EH (cell line): ENCODE measurements at places on chromosomes 6 and 20.

DNA sequence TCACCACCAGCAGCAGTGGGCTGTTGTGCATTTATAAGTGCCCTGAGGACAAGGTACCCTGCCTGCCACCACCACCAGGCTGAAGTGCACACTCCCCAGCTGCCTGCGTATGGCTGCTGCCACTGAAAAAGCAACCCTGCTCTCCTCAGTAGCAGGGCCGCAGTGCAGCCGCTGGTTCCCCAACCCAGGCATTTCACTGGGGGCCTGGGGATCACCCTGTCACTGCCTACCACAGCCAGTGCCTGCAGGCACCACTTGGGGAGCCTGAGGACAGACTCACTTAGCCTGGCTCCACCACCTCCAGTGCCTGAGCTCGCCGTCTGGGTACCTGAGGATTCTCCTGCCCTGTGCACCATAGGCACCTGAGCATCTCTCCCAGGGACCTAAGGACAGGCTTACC, 215.6 kb downstream of the PACRG start:
- DNase-seq: no peak

GRCh38 chr6:89081129-89081422, 525 bp downstream of the PNRC1 start:
- DNase-seq: no peak

DNA sequence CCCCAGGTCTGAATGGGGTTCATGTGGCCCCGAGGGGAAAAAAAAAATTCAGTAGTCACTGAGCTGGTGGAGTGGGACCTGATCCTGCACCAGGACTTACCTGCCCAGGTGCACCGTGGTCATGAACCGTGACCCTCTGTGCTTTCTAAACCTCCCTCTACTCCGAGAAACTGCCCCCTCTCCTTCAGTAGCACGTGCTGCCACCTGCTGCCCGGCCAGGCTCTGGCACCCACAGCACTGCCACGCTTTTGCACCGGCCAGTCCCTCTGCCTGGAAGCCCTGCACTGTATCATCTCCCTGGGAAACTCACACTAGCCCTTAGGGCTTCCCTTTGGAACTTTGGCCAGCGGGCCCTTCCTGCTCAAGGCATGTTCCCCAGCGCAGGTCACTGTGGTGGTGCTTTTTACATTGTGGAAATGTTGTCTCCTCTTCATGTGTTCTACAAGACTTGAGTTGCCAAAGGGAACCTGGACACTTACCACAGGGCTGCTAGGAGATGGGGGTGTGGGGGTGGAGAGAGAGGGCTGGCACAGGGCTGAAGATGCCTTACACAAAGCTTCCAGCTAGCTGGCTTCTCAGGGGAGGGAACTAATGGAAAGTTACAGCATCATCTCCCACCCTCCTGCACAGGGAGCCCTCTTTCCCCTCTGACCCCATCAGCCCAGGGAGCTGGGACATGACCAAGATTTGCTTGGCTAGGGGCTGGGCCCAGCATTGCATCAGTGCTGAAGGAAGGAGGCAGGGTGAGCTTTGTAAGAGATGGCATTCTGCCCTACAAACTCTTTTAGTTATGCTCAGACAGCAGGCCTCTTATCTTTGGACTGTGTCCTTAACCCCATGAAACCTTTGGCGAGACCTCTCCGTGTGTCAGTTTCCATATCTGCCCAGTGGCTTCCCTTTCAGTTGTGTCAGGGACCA, 2.5 kb upstream of the PTPRT start:
- peak; percentile 8 for DNase-seq

- DNase-seq: no peak
Observed at GRCh38 chr6:110493253-110493800, 16.9 kb upstream of the SLC22A16 start.

- no peak for DNase-seq
Observed at GRCh38 chr6:11275598-11275997, 43.1 kb upstream of the NEDD9 start.

- DNase-seq: no peak
Observed at GRCh38 chr6:134564705-134565104, 246.8 kb upstream of the SGK1 start.

- no peak for DNase-seq
Observed at GRCh38 chr20:1299522-1299921, 29.4 kb downstream of the SDCBP2 start.

- no peak for DNase-seq
Observed at GRCh38 chr20:63703976-63704748, 3.6 kb downstream of the ARFRP1 start.

DNA sequence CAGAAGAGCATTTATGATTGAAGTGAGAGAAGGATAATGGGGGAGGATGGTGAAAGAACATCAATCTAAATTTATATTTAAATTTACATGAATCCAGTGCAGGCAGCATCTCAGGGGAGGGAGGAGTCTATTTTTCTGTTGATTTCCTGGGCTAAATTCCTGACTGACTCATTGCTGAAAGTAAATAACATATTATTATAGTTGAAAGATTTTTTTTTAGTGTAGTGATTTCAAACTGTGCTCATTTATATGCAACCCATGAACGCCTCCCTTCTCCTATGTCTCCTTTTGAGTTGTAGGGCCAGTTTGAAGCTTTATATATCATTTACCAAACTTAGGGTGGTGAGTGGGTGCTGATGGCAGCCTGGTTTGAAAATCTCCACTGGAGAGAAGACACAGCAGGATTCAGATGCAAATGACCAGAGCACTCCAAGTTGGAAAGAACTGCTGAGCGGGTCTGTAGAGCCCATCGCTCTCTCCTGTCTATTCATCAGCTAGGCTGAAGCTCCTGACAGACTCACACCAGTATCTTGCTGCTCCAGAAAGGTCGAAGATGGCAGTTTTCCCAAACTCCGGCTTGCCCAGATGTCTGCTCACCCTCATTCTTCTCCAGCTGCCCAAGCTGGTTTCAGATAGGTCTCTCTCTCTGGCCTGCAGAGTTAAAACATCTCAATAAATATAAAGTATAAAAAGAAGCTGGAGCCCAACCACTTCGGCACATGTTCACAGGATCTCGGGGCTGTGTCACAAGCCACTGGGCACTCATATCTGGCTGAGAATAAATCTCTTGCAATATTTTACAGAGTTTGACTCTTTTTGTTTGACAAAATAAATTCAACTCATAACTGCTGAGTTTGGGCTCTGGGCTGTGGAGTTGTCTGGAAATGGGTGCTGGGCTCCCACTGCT, 18.3 kb downstream of the BTN2A1 start:
- peak; percentile 48 for DNase-seq

- peak; percentile 84 for DNase-seq
Observed at GRCh38 chr6:45718871-45719270, 296.8 kb downstream of the CLIC5 start.

DNA sequence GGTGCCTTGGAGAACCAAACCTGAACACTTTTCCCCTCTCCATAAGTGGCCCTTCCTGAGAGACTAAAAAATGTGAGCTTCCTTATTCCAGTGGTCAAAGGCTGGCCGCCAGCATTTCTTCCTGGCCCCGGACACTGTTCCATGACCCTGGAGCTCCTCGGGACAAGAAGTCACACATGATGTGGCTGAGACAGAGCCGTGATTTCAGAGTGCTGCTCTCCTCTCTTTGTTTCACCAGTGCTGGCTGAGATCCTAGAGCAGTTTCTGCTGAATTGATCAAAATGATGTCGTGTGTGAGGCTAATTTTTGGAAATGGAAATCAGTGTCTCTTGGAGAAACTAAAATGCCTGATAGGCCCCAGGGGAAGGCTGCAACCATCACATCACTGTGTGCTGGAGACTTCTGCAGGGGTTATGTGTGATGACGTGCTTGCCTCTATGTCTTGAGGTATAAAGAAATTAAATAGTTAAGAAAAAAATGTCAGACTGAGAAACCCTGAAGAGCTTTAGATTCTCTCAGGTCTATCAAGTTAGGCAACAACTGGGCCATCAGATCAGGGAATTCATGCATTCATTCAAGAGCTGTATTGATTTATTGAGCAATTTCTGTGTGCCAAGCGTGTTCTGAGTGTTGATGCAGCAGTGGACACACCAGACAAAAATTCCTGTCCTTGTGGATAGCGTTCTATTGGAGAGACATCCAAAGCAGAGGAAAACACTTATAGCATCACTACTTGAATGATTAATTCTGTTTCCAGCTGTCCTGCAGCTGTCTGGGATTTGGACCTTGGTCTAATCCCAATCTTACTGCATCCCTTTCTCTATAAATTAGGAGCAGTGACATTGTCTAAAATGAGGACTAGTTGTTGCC, 72.7 kb upstream of the CCN6 start:
- DNase-seq: no peak

DNA sequence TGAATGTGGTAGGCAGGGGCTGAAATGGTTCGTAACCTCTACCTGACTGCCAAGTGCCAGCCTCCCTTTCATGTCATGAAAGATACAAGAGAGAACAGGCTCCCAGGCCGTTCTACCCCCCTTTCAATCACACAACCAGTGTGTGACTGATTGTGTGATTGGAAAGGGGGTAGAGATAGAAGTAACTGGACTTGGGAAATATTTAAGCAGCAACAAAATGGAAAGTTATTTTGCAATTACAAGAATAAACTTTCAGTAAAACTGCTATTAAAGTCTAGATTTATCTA, 20.8 kb downstream of the CYP24A1 start:
- no peak for DNase-seq

DNA sequence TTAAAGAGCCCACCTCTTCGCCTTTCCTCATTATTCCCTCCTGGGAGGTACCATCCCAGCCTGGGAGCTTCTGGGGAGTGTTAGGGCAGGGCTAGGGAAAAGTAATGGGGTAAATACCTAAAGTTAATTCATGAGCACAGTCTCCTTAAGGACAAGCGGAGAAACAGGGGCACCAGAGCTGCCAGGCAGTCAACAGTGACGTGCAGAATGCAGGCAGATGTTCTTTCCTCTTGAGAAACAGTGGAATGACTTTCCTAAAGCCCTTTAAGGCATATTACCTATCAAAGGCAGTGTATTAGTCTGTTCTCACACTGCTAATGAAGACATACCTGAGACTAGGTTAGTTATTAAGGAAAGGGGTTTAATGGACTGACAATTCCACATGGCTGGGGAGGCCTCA, 76.3 kb downstream of the RNF144B start:
- DNase-seq: no peak

- peak; percentile 4 for DNase-seq
Observed at GRCh38 chr6:56004426-56004825, 129.0 kb upstream of the BMP5 start.

DNA sequence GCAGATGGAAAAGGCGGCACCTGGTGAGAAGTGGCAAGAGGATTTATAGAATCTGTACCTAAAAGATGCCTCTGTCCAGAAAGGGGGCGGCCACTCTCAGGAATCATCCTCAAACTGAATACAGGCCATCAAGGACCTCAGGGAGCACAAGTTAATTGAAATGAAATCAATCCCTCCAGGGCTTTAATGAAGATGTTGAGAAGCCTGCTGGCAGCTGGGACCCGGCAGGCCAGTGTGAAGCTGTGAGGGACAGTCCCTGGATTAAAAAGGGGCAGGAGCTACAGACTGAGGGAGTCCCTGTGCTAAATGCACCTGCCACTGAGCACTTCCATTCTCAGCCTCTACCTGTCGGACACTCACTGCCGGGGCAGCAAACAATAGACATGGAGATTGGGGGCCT, 107.7 kb upstream of the GGTLC1 start:
- no peak for DNase-seq

- no peak for DNase-seq
Observed at GRCh38 chr6:38077488-38078030, 258.0 kb downstream of the ZFAND3 start.

DNA sequence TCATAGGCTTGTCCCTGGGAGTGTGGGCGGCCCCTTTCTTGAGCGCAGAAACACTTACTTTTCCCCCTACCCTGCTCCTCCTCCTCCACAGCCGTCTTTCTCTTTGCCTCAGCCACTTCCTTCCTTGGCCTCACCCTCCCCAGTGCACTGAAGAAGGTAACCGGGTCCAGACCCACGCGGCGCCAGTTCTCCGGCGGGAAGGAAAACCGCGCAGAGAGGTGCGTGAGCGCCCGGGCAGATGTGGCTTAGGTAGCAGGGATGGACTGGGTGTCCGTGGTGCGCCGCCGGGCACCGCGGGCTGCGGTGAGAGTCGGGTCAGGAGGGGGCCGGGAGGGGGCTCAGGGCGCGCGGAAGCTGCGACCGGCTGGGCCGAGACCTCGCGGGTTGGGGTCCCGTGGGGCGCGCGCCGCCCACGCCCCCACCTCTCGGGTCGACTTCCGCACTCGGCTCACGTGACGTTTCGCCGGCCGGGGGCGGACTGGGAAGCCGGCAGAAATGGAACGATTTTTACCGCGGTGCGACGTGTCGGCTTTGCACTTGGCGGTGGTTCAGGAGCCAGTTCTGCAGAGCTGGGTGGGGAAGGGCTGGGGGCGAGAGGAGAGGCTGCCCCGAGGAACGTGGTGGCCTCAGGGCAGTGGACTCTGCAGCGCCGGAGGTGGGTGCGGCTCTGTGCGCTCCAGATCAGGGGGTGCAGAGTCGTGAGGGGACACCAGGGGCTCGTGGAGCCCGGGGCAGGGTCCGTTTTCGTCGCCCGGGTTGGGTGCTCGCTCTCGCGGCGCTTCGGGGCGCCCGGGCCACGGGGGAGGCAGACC, at the start of gene ABRACL:
Gene ABRACL (plus strand): TSS at position 88 of the 812 bp plus-strand sequence. CDS start 5,416 bp downstream, outside the sequence.
- peak; percentile 74 for DNase-seq

DNA sequence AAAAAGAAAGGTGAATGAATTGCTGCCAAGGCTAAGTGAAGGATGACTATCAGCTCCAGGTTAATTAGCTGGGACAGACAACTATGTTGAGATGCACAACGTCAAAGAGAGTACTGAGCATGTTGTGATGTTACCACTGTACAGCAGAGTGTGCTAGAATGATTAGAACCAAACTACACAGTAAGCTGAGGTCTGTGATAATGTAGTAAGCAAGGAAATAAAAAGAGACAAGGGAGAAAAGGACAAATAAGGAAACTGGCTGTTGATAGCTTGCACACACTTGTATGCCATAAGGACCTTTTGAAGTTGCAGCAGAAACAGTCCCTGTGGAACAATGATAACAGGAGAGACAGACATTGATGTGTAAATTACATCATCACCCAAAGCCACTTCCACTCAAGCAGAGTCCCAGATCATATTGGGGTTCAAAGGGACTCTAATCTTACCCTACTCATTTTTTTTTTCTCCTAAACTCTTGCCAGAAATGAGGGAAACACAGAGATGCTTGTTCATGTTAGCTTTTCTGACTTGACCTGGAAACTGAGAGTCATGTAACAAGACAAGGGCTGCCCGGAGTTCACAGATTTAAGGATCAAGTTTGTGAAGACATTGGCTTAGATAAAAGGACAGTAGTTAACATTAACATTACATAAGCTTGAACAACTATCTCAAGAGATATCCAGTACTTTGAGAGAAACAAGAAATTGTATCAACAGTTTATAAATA, 189.9 kb downstream of the CENPW start:
- peak; percentile 5 for DNase-seq

DNA sequence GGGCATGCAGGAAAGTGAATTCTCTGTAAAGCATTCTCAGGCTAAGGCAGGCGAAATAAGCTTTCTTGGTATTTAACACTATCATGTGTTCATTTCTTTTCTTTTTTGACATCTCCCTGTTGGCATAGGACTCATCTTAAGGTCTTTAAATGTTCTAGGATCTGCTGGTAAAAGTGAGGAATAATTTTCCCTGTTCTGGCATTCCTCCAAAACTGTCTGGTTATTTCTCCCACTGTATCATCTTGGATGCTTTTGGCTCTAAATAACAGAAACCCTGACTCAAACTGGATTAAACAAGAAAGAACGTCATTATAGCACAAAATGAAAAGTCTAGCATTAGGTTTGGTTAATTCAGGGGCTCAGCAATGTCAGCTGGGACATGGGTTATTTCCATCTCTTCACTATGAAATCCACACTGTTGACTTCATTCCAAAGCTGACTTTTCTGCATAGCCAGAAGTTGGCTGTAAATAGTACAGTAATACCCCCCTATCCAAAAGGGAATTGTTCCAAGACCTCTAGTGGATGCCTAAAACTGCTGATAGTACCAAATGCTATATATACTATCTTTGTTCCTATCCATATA, 37.9 kb upstream of the SNAP25 start:
- DNase-seq: no peak
